ENCODE measurements at places on chromosomes 1 and 21.

DNA sequence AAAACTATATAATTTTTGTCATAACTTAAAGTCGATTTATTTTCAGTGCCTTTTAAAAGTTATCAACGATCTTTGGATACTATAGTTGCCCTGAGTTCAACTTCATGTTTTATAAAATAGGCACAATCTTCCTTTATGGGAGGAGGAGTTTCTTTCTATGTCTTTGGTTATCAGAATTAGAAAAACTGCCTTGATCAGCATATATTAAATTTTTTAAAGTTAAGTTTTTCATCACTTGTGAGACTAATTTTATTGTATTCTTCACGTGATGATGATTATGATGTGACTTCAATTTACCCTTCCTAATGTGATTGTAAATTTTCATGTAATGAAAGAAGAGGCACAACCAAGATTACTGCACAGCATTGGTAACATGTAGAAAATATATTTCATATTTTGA is 58.2 kb upstream of the TMPRSS15 start:
- DNase-seq = no peak

GRCh38 chr1:173445164-173445563 is 32.0 kb upstream of the PRDX6 start:
- DNase-seq = no peak

GRCh38 chr1:76125473-76126219 is 51.1 kb downstream of the ST6GALNAC3 start:
- no peak for DNase-seq

GRCh38 chr1:181126871-181127587 is 38.5 kb downstream of the IER5 start:
- no peak for DNase-seq

DNA sequence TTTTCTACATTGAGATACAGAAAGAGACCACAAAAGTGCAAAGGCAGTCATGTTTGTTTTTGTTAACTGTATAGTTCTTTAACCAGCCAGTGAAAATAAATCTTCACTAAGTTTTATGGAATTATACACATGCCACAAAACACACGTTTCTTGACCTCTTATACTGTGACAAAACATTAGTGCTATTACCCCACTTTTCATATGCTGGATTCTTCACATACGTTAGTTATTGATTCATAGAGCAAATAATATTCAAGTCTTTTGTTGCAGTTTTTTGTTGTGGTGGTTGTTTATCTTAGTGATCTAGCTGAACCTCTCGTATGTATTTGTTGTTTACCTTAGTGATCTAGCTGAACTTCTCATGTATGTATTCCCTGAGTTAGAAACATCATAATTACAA is 28.0 kb downstream of the LYPLAL1 start:
- DNase-seq = no peak

Data from fibroblast of the conjunctiva (primary cell).